ENCODE measurements at places on chromosomes 3 and 15. TPM values are rescaled to one million over a fixed set of nuclear protein-coding genes. Genes with fewer than 3 reads are reported as not detected.

- no peaks in the 10 kb centered on the region for H3K36me3 ChIP-seq
- H3K4me3 ChIP-seq: no peak overlapping the region
- H3K27ac ChIP-seq: no peak overlapping the region
- H3K4me1 ChIP-seq: no peaks in the 10 kb centered on the region
- DNase-seq: no peak
Measured at GRCh38 chr3:60417576-60417975, 833.7 kb downstream of the FHIT start.

GRCh38 chr15:35698966-35699575 lies 153.1 kb upstream of the DPH6 start:
- H3K36me3 ChIP-seq: no peaks in the 10 kb centered on the region
- H3K4me1 ChIP-seq: peaks cover 41% of the 10 kb centered on the region

GRCh38 chr15:23516866-23517265 lies 48.6 kb upstream of the MKRN3 start:
- no peaks in the 10 kb centered on the region for H3K27me3 ChIP-seq
- H3K4me3 ChIP-seq: no peak overlapping the region
- DNase-seq: no peak
- no peaks in the 10 kb centered on the region for H3K36me3 ChIP-seq
- H3K4me1 ChIP-seq: no peaks in the 10 kb centered on the region

GRCh38 chr15:65824031-65824743 lies 32.1 kb upstream of the DENND4A start:
- no peaks in the 10 kb centered on the region for H3K4me1 ChIP-seq
- no peak for DNase-seq
- H3K4me3 ChIP-seq: no peak overlapping the region
- no peak overlapping the region for H3K27ac ChIP-seq

- H3K27me3 ChIP-seq: no peaks in the 10 kb centered on the region
- H3K4me3 ChIP-seq: no peak overlapping the region
- H3K4me1 ChIP-seq: no peaks in the 10 kb centered on the region
- no peaks in the 10 kb centered on the region for H3K36me3 ChIP-seq
- no peak for DNase-seq
Measured at GRCh38 chr15:100832149-100832942, 47.3 kb upstream of the ALDH1A3 start.

Gene ZBTB20
- total RNA-seq: 90.6 TPM

Gene LRTM1
- total RNA-seq: not detected

Gene GMNC
- not detected for total RNA-seq

Gene FGF12
- 10.2 TPM for total RNA-seq

Gene SEMA3G
- total RNA-seq: 16.6 TPM
